Left ventricle myocardium inferior (tissue), 1 donor: ENCODE measurements at places on chromosomes 12 and 14. TPM values are rescaled to one million over a fixed set of nuclear protein-coding genes. Genes with fewer than 3 reads are reported as not detected.

The PLD4 gene
- 0.44 TPM for total RNA-seq

The BBOF1 gene
- total RNA-seq, result 3.8 TPM

GRCh38 chr12:104746467-104747088, 211.5 kb downstream of the SLC41A2 start:
- DNase-seq, result no peak

- no peak for DNase-seq
Measured at GRCh38 chr12:119807380-119807779, 69.7 kb downstream of the CIT start.

GRCh38 chr12:109768901-109769670, 55.5 kb downstream of the FAM222A start:
- DNase-seq, result no peak

DNA sequence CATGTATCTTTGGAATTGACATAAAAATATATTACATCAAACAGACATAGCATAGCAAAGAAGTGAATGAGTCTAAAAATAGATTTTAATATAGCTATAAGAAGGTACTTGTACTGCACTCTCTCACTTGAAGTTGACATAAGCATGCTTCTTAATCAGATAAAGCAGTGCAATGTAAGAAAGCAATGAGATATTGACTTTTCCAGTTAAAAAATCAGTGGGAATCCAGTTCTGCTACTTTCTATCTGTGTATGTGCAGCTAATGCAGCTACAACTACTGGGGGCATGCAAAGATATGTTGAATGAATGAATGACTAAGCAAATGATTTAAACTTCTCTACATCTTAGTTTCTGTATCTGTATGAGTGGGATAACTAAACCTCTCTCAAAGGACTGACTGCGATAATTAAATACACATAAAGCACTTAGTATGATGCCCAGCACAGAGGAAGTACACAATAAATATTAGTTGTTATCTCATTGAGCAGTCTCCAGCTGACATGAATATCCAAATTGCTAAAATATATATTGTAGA, 10.3 kb downstream of the WASHC3 start:
- DNase-seq, result no peak
